LNCaP clone FGC (cell line): ENCODE measurements at places on chromosomes 12 and 14.

- no peak for DNase-seq
Observed at GRCh38 chr14:105039458-105040205, 18.7 kb upstream of the CDCA4 start.

DNA sequence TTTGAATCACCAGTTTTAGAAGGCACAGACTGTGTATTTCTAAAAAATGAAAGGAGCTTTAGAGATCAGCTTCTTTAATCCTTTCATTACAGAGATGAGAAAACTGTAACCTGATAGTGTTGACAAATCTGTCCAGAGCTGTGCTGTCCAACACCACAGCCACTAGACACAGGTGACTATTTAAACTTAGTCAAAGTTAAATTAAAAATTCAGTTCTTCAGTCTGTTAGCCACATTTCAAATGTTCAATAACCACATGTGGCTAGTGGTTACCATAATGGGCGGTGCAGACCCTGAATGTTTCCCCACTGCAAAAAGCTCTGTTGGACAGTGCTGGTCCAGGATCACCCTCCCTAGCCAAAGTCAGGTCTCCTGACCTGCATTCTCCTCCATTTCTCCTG lies 21.6 kb downstream of the DAD1 start:
- no peak for DNase-seq

DNA sequence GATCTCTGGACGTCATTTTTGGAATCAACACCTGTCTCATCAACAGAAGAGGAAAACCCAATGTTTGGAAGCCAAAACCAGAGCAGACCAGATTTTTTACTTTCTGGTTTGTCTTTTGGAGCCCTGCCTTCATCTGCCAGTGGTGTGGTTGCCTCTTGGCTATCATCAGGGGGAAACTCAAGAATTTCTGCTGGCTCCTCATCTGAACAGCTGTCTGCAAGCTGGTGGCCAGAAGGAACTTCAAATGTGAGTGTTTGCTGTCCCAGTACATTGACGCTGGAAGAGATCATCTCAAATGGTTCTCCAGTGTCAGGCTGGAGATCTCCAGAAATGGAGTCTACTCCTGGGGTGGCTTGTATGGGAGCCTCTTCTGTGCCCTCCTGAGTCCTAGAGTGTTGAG lies 13.8 kb downstream of the PLD4 start:
- DNase-seq, result no peak

GRCh38 chr12:104334581-104334980 lies 31.0 kb downstream of the EID3 start:
- peak; percentile 14 for DNase-seq

- no peak for DNase-seq
Observed at GRCh38 chr12:8822298-8822697, at the start of gene A2ML1. TSS of gene A2ML1 (plus strand) at chr12:8822621. CDS start at chr12:8822652, 31 bp downstream.

- no peak for DNase-seq
Observed at GRCh38 chr12:26783131-26783526, 49.9 kb downstream of the ITPR2 start.

GRCh38 chr12:58850826-58851225 lies 69.5 kb downstream of the LRIG3 start:
- no peak for DNase-seq

- DNase-seq, result no peak
Observed at GRCh38 chr12:54622463-54623183, 12.1 kb downstream of the LACRT start.

GRCh38 chr14:84969501-84969900 lies 560.4 kb upstream of the FLRT2 start:
- DNase-seq, result no peak
